Stimulated activated CD4-positive, alpha-beta T cell treated with anti-CD3 and anti-CD28 coated beads, Interleukin-1b, Interleukin-23, amount 100 ng/mL, for 1 hour (primary cell): ENCODE measurements at places on chromosomes 16 and 17.

DNA sequence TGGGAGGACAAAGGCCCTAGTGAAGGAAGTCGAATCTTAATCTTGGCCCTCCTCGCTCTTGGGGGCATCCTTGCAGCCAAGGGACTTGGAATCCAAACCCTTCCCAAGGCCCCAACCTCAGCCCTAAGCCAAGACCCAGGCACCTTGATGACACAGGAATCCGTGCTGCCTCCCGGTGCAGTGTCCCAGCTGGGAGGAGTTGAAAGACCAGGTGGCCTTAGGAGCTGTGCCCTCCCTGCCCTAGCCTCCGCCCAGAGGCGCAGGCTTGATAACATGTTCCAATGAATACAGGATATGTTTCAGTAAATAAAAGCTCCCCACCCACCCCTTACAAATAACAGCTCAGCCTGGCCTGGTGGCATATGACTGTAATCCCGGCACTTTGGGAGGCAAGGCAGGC lies at the start of gene CHST5:
Gene CHST5 (minus strand): TSS at position 208 of the 400 bp plus-strand sequence. CDS start 5,724 bp downstream, outside the sequence.
- no peak for DNase-seq

- DNase-seq, result no peak
Observed at GRCh38 chr17:42676424-42677011, at the start of gene PLEKHH3. PLEKHH3 (minus strand) TSS chr17:42676994; CDS start chr17:42676563, 431 bp downstream.

GRCh38 chr17:50051606-50052005 lies 4.3 kb upstream of the ITGA3 start:
- DNase-seq, result no peak

DNA sequence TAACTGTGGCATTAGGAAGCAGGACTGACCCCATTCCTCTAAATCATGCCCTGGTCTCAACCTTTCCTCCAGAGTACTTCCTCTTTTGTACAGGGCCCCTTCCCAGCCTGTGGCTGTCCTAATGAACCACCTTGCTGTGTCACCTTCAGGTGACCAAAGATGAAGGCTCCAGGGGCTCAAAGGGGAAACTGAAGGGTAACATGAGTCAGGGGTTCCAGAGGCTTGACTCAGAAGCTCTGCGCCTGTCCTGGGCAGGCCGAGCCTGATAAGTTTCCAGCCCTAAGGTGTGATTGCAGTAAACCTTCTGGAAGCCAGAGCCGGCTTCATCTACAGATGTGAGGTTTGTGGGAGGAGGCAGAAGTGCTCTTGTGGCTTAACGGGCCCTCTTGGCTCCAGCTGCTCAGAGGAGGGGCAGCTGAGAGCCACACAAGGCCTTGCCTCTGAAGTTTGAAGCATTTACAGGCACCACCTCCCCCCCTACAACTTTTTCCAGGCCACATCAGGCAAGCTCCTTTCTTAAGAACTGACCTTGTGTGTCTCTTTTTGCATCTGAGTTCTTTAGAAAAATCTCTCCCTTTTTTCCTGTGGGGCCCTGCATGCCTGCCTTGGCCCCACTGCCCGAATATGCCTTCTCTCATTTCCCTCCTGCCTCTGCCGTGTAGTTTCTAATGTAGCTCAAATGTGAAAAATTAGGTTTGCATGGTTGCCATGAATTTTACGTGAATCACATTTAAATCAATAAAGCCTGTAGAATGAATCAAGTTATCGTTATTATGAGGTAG lies 149.9 kb downstream of the CLEC16A start:
- no peak for DNase-seq

GRCh38 chr17:76408037-76408849 lies 23.8 kb downstream of the SPHK1 start:
- DNase-seq, result peak; percentile 25

DNA sequence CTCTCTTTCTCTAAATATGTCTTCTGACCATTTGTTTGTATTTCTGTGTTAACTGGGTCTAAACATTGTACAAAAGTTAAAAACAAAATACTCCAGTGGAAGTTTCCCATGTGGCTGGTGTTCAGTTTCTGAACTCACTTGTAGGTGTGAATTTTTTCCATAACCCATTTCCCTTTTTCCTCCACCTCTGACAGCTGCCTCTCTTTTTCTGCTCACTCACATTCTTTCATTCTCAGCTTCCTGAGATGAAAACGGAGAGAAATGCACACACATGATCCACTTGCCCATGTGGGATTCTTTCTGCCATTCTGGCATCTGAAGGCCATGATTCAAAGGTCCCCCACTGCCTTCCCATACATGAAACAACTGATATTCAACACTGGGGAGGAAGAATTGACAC lies 41.1 kb upstream of the ACSM2B start:
- no peak for DNase-seq

GRCh38 chr17:54945231-54945630 lies 23.2 kb downstream of the COX11 start:
- no peak for DNase-seq

- DNase-seq, result no peak
Observed at GRCh38 chr16:52540910-52541309, 6.0 kb downstream of the TOX3 start.

GRCh38 chr16:54034684-54035083 lies 251.9 kb downstream of the IRX3 start:
- no peak for DNase-seq

DNA sequence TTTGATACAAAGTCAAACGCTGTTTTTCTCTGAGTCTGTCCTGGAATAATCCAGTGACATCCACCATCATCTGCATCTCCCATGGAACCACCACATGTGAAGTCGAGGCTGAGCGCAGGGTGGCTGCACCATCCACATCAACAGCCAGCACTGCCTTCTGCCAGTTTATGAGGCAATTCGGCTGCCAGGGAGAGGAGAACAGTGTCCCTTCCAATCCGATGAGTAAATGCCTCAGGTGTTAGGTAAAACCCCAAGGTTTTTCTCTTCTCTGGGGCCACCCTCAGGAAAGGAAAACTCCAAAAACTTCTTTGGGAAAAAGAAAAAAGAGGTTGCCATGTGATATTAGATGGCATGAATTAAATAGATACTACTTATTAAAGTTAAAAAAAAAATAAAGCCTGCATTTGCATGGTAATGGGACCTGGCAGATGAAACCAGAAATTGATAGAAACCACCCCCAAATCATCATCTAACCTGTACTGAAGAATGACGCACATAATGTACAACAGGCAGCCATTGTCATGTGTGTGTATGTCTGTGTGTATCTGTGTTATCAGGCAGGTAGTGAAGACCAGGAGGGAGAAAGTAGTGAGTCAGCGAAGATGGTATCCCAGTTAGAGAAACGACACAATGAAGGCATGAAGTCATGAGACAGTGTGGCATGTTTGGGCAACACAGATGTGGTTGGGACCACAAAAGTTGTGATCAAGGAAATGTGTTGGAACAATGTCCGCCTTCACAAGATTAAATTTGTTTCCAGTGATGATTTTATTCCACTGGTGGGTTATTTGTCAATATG lies 478.7 kb downstream of the CDH13 start:
- DNase-seq, result no peak

DNA sequence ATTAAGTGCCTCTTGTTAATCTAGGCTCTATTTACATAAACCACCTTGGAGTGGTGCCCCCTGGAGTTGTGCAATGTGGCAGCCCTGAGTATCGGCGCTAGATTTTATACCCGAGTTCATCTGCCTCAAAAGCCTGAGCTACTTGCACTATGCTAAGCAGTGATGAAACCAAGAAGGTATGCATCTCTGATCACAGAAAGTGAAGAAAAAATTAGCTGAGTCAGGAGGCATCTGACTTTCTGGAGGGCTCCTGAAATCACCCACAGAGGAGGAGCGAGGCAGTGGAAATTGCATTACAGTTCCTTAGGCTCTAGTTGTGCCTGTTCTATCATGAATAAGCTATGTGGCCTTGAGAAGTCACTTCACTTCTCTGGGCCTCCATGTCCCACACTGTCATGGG lies 80.3 kb upstream of the PSMD7 start:
- no peak for DNase-seq

DNA sequence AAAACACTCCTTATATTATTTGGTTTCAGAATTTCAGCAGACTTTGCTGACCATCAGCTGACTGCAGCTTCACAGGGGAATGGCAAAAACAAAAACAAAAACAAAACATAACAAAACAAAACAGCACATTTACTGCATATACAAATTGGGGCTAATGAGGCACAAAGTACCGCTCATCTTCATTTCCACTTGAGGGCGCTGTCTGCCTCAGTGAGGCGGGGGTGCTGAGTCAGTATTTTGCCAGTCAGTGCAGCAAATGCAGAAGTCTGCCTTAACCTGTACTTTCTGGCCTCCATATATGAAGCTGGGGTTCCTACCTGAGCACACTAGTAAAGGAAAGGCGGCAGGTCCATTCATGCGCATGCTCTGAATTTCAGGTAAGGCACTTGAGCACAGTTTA lies 13.5 kb upstream of the DYNLRB2 start:
- no peak for DNase-seq

DNA sequence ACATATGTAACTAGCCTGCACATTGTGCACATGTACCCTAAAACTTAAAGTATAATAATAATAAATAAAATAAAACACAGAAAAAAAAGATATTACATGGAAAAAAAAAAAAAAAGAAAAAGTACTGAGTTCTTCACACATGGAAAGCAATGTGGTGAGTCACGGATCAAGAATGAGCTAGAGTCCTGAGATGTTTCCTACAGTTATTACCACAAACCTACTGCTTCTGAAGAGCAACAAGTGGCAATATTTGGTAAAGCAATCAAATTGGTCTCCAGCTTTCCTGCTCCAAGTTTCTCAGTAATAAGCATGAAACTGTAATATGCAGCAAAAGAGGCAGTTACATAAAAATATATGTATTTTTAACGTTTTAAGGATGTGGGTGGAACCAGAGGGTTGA lies 223.3 kb upstream of the SALL1 start:
- DNase-seq, result no peak

DNA sequence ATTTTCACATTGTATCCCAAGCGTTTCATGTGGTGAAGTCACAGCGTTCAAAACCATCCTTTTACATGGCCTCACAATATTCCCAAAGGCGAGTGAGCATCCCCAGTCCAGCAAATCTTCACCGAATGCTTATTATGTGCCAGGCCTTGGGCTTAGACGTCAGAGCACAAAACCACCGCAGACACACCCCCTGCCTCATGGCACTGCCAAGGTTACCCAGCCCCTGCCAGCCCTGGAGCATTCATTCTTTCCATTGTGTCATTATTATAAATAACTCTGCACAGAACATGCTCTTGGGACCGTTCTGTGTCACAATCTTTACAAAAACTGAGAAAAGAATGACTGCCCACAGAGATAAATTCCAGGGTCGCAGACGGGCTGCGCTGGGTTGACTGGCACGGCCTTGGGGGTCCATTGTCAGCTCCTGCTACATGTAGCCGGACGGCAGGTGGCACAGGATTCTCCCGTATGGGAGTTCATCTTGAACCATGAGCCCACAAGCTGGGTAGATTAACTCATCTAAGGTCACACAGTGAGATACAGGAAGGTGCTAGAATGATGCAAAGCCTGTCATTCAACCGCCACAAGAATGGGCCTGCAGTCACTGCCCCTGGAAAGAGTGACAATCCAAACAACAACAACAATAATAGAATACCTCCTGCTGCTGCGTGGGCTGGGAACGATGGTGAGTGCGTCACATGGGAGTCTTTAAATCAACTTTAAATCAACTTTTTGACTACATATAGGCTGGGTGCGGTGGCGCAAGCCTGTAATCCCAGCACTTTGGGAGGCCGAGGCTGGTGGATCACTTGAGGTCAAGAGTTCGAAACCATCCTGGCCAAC lies 4.5 kb upstream of the NECAB2 start:
- DNase-seq, result no peak

DNA sequence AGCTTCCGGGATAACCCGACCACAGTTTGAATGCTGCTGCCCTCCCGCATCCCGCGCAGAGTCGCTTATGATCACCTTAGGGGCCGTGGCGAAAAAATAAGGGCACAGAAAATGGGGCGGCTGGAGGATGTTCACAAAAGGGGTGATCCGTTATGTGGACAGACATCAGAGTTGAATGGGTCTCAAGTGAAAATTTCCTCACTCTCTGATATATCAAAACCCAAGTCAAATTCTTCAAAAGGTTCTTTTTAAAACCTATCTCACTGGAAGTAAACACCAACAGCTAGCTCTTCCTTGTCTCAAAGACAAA lies 400 bp upstream of the CEP112 start:
- no peak for DNase-seq

GRCh38 chr16:29729116-29729521 lies 16.7 kb downstream of the C16orf54 start:
- DNase-seq, result no peak

DNA sequence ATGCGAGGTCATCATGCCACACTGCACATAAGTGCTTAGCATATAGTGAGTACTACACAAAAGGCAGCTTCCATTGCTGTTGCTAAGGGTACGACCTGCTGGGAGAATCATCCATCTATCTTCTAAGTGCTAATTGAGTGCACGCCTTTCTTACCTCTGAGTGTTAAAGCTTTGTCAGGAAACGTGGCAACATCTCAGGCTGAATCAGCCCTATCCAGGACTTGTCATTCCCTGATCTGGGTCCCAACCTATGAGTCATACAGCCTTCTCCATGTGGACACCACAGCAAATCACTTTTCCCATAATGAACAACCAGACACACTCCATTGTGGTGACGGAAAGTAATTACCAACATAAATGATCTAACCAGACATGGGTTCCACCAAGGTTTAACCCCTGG lies 201.1 kb upstream of the MAF start:
- no peak for DNase-seq

- DNase-seq, result no peak
Observed at GRCh38 chr16:4215106-4215505, 26.8 kb downstream of the SRL start.

- no peak for DNase-seq
Observed at GRCh38 chr17:17706140-17707060, 25.1 kb downstream of the RAI1 start.

DNA sequence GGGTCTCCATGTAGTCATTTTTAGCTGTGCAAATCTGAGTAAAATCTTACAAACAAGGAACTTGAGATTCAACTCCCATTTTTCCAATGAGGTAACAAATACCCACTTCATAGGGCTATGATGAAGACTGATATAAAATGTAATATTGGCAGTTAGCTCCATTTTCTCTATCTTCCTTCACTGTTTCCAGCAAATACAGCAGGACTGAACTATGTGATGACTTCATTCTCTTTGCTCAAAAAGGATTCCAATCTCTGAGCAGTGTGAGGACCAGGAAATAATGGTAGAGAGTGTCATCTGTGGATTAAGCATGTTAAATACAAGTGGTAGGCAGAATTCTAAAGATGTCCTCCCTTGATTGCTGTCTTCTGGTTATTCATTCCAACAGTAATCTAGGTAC lies 18.3 kb downstream of the RND2 start:
- no peak for DNase-seq

GRCh38 chr16:46790599-46791270 lies 40.2 kb downstream of the C16orf87 start:
- DNase-seq, result no peak

- DNase-seq, result no peak
Observed at GRCh38 chr17:41959336-41960095, 7.1 kb upstream of the CNP start.
